Activated CD4-positive, alpha-beta T cell treated with anti-CD3 and anti-CD28 coated beads, Interleukin-2, amount 50 U/mL, for 24 hours (primary cell): ENCODE measurements at places on chromosomes 4 and X.

GRCh38 chr4:86848136-86848535 is 1.0 kb downstream of the SLC10A6 start:
- no peak for DNase-seq

DNA sequence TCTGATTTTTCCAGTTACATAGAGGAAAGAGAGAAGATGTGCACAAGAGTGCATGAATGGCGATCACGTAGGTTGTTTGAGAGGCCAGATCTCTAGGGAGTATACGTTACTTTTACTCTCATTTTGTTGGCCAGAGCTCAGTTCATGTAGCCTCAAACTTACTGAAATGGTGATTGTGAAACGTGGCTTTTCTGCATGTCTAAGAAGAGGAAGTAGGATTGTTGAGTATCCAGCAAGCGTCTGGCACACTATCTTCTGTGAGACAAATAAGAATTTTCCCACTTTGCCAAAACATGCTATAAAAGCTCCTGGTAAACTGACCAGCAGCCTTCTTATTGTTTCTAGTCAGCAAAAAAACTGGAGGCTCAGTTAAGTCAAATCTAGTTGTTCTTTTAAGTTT is 264.5 kb upstream of the EMCN start:
- no peak for DNase-seq

GRCh38 chr4:139950568-139950967 is 203.4 kb downstream of the MAML3 start:
- no peak for DNase-seq

DNA sequence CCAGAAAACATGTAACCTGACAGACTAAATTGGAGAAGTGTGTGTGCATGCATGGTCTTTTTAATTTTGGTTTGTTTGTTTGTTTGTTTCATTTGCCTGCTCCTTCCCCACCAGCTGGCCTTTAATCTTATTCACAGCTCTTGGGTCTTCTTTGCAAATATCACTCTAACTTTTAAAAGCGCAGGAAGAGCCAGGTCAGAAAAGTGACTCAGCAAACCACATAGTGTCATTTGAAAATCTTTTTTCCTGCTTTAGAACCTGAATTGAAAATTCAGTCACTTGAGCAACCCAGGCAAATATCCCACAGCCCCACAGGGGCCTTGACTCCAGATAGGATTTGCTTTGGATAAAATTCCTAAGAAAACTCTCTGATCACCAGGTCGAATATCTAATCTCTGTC is 4.6 kb downstream of the TMEM255A start:
- no peak for DNase-seq

- no peak for DNase-seq
Observed at GRCh38 chrX:153867671-153868070, 18.3 kb downstream of the L1CAM start.

DNA sequence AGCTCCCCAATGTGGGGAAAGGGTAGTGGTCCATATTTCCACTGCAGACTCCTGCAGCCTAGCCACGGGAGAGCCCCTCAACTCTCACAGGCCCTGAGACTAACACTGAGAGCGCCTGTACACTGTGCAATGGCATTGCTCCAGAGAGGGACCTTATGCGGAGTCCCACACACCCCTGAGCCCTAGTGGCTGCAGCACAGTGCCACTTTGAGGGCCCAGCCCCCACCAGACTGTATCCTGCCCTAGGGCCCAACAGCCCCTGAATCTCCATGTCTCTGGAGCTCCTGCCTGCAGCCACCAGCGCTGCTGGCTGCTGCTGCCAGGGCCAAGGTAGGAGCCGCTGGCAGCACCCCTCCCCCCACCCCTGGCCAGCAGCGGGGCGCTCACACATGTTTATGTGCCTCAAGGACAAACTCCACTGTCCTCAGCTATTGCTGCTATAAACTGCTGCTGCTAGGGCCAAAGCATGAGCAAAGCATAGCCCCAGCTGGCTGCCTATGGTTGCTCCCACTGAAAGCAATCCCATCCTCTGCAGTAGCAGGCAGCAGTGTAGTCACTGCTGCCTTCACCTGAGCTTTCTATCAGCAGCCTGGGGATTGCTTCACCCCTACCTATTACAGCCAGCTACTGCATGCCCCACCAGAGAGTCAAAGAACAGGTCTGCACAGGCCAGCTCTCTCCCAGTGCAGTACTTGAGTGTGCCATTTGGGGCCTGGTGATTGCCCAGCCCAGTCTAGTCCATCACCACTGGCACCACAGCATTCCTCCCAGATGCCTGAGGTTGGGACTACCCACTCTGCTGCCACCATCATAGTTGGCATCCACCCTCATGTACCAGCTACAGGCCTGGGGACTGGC is 24.3 kb downstream of the TMEM154 start:
- no peak for DNase-seq

DNA sequence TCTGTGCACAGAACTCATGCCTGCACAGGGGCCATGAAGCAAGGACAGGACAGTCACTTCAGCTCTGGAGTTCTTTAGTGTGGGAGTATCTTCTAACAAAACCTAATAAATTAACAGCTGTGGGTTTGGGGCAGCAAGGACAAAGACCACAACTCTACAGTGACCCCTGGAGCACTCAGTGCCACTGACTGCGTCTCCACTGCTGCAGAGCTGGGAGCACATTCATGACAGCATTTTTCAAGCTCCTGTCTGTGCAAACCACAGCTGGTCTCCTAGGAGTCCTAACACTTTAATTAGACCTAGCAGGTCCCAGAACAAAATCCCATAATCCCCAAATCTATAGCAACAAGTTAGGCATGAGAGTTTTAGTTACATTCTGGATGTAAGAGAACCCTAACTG is 76.5 kb downstream of the RTL9 start:
- DNase-seq = no peak

DNA sequence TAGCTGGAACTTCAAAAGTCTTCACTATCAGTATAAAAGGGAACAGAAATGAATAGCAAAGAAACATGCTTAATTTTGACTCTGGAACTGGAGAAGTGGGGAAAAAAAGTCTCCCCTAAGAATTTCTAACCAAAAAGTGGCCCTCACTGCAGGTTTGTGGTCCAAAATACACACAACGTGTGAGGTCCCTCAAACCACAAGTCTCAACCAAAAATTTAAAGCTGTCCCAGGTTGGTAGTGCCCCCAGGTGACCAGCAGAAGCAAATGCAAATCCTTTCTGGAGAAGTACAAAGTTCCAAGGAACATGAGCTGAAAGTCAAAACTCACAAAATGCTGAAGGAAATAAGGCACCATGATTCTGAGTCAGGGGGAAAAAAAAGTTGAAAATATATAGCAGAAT is 23.6 kb upstream of the VAMP7 start:
- DNase-seq = no peak

DNA sequence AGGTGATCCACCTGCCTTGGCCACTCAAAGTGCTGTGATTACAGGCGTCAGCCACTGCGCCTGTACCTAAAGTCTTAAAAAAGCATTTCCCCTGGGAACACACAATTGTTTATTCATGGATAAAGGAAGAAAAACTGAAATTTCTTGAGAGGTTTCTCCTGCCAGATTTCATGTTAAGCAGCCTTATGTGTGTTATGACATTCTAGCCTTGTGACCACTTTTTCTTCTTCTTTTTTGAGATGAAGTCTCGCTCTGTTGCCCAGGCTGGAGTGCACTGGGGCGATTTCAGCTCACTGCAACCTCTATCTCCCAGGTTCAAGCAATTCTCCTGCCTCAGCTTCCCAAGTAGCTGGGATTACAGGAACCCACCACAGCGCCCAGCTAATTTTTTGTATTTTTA is 57.8 kb upstream of the PLAC8 start:
- DNase-seq = no peak

DNA sequence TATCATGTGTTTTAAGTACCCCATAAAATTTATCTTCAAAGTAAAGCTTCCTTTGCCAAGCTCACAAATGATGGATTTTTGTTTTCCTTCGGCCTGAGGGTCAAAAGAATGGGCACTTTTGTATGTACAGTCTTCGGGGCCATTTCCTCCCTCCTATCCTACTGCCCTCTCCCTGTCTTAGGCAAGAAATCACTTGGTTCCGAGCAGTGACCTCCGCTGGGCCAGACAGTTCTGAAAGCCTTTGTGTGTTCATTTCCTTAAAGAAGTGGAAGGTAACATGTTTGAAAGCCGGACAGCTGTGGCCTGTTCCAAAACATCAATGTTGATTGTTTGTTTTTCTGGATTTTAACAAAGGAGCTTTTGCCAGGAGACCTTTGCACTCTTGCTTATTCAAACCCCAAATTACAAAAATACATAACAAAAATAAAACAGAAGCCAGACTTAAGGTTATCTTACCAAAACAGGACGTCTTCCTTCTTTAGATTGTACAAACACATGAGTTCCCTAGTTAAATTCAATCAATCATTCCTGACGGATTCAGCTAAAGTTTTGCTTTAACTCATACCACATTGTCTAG is 110.6 kb upstream of the LIMCH1 start:
- no peak for DNase-seq

DNA sequence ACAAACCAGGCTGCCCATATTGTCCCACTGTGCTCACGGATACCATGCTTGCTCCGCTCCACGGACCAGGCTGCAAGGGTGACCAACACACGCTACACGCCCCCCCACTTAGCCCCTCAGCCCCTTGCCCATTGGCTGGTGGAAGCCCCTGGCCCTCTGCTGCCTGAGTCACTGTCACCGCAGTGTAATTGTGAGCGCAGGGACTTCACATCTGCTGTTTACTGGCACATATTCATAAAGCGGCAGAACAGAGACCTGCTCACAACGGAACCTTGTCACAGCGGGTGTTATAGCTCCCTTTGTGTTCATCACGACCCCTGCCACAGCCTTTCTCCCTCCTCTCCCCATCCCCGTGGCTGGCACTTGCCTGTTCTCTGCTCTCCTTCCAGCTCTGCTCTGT is 83.7 kb downstream of the PSAPL1 start:
- DNase-seq = no peak

- no peak for DNase-seq
Observed at GRCh38 chrX:46865281-46865680, 28.4 kb downstream of the RP2 start.

- DNase-seq = no peak
Observed at GRCh38 chr4:163447481-163447880, 26.1 kb downstream of the TKTL2 start.

- no peak for DNase-seq
Observed at GRCh38 chrX:106220177-106220576, 52.1 kb downstream of the PWWP3B start.

- no peak for DNase-seq
Observed at GRCh38 chr4:183201331-183201730, 102.3 kb downstream of the WWC2 start.

- no peak for DNase-seq
Observed at GRCh38 chr4:147160908-147161513, 215.3 kb upstream of the TTC29 start.

- no peak for DNase-seq
Observed at GRCh38 chr4:42724451-42724850, 67.5 kb upstream of the ATP8A1 start.
